ENCODE measurements at places on chromosomes 3 and 15.

DNA sequence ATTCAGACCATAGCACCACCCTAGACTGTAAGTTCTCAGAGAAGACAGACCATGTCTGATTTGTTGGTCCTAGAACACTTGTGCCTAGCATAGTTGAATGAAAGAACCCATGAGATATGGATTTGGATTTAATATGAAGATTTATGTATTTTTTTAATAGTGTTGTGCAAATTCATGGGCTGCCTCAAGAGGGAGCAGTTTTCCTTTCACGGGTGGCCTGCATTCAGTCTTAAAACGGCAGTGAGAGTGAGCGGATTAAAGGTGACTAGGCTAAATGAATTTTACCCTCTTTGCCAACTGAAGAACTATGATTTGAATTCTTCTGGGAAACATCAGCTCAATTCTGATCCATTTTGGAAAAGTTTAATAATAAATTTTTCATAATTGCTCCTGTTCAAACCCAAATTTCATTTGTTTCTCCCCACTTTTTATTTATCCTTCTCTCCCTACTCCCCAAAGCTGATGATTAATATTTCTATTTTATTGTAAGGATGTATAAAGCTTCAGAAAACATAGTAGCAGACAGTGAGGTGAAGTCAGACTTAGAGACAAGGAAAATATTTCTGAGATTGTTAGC is 67.3 kb downstream of the MORC1 start:
- DNase-seq, result peak; percentile 17

- peak; percentile 24 for DNase-seq
Observed at GRCh38 chr3:45885979-45886705, at the start of gene CCR9. Gene CCR9, plus strand, starts transcription at chr3:45886543. Its CDS starts 8,391 bp downstream, at chr3:45894934.

DNA sequence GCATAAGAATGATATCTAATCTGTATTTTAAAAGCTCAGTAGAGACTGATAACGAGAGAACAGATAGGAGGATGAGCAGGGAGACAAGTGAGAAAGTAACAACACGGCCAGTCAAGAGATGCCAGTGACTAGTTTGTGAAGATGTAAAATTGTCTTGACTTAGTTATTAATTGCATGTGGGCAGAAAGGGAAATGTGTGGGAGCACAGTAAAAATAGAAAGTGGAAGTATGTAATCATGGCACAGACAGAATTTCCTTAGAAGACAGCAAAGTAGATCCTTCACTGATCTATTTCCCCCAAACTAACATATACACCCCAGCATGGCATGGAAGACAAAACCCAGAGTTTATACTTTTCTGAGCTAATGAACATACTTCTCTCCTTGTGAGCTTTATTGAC is 344.5 kb downstream of the FGF12 start:
- no peak for DNase-seq

DNA sequence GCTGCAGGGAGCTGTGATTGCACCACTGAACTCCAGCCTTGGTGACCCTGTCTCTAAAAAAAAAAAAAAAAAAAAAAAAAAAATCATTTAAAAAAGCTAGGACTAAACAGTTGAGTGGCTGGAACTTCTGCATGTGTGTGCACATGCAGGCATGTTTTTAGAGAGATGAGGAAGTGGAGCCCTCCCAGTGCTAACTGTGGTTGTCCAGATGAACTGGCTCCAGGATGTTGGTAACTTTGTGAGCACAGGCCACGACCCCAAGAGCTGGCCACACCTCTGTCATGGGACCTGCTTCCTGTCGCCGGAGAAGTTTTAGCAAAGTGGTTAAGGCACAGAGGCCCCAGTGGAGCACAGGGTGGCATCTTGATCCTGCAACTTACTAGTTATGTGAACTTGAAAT is 27.0 kb downstream of the CHCHD6 start:
- DNase-seq, result no peak

- DNase-seq, result no peak
Observed at GRCh38 chr3:100766069-100766468, 56.8 kb downstream of the TFG start.

DNA sequence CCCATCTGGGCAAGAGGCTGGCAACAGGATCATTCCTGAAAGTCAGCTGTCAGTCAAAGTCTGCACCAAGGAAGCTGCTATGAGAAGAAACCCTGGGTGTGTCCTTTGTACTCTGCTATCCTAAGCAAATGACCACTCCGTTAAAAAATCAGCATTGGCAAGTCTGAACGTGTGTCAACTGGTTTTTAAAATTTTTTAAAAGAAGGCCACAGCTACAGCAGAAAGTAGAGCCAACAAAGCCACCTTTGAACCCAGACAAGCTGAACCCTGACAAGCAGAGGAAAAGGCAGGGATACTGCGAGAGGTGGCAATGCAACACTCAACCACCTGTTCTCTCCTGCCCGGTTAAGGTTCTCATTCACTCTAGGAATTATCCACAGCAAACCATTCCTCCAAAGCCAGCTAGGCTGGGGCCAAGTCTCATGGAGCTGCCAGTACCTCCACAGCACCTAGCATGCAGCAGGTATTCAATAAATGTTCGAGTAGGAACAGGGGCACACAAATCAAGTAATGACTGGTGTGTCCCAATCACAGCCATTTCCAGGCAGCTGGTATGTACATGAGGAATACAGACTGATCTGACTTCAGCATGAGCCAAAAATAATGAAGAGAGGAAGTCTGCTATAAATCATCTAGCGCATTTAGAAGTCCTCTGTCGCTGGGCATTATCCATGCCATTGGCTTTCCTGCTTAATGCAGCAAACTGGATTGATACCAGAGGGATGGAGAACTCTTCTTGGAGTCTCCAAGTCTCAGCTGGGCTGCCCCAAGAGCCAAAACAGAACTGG is 76.0 kb downstream of the ADCY5 start:
- no peak for DNase-seq

- DNase-seq, result no peak
Observed at GRCh38 chr3:12948371-12948770, 107.0 kb upstream of the RPL32 start.

GRCh38 chr3:126461450-126462070 is 14.1 kb downstream of the ZXDC start:
- no peak for DNase-seq

DNA sequence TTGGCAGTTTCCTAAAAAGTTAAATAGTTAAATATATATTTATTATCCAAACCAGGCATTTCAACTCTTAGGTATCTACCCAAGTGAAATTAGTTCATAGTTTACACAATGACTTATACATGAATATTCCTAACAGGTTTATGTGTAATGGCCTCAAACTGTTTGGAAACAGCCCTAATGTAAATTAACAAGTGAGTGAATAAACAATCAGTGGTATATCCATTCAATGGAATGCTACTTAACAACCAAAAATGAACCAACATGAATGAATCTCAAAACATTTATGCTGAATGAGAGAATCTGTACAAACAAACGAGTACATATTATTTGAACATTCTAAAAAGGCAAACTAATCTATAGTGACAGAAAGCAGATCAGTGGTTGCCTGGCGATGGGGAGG is 33.5 kb downstream of the PRTG start:
- no peak for DNase-seq

DNA sequence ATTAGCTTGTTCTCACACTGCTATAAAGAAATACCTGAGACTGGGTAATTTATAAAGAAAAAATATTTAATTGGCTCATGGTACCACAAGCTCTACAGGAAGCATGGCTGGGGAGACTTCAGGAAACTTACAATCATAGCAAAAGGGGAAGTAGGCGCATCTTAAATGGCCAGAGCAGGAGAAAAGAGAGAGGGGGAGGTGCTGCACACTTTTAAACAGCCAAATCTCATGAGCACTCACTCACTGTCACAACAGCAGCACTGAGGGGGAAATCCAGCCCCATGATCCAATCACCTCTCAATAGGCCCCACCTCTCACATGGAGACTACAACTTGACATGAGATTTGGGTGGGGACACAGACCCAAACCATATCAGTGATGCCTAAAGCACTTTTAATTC is 82.5 kb downstream of the DCLK3 start:
- DNase-seq, result no peak

DNA sequence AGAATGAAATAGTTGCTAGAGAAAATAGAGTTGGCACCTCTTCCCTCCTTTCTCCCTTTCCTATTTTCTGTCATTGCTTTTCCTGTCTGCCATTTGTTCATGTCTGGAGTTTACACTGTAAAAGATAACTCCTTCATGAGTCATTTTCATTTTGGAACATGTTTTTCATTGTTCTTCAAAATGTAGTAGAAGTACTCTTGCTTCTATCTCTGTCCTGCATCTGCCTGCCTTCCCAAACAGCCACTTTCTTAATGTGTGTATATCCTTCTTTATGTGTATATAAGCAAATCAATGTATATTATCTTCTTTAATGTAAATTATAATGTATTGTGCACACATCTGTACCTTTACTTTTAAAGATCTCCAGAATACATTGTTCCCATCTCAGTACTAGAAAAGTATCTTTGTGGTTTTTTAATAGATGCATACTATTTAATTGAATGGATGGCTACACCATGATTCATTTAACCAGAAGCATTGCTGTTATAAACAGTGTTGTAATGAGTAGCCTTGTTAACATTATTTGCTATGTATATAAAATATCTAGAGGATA is 41.1 kb downstream of the TSC22D2 start:
- no peak for DNase-seq

- no peak for DNase-seq
Observed at GRCh38 chr3:64930891-64931290, 243.1 kb upstream of the ADAMTS9 start.

- DNase-seq, result no peak
Observed at GRCh38 chr3:27085829-27086730, 283.1 kb downstream of the NEK10 start.

GRCh38 chr15:80465626-80466005 is 61.4 kb downstream of the ARNT2 start:
- no peak for DNase-seq

DNA sequence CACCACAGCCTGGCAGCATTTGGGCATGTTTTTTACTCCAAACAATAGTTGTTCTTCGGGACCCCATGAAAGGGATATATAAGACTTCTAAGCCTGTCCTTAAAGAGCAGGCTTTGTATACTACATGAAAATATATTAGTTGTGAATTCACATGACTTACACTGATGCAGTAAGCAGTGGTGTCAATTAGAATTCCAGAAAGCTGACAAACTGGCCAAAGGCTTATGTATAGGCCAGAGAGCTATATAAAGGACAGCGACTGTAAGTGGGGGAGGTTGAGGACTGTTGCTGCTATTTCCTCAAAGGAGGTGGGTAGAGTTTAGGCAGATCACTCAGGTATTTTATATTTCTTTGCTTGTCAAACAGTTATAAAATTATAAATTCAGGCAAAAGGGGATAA is 24.8 kb downstream of the KPNA4 start:
- no peak for DNase-seq

DNA sequence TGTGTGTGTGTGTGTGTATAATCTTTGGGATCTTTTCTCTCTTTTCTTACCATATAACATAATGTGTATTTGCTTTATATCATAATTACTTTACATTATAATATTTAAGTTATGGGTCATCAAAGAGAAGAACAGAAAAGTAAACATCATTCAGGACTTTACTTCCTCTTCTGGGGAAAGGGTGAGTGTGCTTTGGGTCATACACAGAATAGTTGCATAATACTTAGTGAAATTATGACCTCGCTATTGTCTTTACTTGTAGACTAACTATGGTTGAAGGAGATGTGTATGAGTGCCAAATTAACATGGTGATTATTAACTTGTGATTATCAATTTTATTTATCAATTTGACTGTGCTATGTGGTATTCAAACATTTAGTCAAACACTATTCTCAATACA is 1086.9 kb downstream of the DIPK2A start:
- DNase-seq, result no peak

GRCh38 chr3:138418601-138419206 is 15.7 kb upstream of the ESYT3 start:
- no peak for DNase-seq

- no peak for DNase-seq
Observed at GRCh38 chr3:26108846-26109489, 319.1 kb downstream of the OXSM start.

All from CD4-positive, alpha-beta T cell treated with Interleukin-12 subunit alpha and Interleukin-12 subunit beta, for 1 hour (primary cell).